Lower leg skin (tissue), 4 donors: ENCODE measurements at places on chromosomes 16 and 17. TPM values are rescaled to one million over a fixed set of nuclear protein-coding genes. Genes with fewer than 3 reads are reported as not detected.
A peak's percentile ranks its signal among the peaks of the same experiment; 100 is the strongest.

DNA sequence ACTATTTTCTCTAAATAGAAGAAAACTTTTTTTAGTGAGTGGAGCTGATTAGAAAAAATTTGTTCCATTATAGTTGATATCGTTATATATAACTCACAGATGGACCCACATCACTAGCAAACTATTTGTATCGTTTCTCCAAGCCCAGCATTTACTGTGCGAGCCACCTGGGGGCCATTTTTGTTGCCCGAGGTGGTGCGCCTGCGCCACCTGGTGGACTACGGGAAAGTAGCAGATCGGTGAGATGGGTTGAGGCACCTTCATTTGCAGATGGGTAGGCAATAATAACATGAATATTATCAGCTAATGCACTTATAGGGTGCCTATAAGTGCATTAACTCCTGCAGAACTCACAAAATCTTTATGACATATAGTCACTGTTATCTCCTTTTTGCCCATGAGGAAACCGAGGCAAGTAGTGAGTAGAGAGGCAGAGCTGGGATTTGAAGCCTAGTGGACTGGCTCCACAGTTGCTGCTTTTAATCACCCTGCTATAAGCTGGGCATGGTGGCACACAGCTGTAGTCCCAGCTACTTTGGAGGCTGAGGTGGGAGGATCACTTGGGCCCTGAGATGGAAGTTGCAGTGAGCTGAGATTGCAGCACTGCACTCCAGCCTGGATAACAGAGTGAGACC lies 23.2 kb upstream of the NTN1 start:
- DNase-seq, result peak; percentile 89

DNA sequence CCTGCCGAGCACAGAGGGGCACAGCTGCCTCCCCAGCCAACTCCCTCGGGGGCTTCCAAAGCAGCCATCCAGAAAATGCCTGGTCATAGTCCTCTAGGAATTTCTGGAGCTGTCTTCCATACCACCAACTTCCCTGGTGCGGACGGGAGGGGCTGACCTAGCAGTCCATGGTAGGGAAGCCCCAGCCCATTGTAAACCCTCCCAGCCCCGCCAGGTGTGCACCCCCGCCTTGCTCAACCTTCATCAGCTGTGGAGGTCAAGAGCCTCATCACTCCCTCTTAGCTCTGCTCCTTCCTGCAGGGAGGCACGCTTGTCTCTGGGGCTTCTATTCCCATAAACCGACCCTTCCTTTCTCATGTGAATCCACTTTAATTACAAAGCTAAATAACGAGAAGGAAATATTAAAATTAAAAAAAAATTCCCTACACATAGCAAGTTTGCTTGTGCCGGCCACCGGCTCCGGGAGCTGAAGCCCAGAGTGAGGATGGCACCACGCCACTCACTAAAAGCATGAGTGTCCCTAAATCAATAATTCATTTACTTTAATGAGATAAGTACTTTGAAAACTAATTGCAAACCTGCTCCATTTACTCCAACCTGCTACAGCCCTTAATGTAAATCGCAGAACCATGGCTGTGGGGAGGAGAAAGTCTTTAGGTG lies 181.4 kb downstream of the ENGASE start:
- DNase-seq, result no peak

GRCh38 chr16:1706386-1707192 lies 594 bp downstream of the MAPK8IP3 start:
- DNase-seq, result peak; percentile 86

GRCh38 chr17:82856361-82856760 lies 16.5 kb upstream of the ZNF750 start:
- no peak for DNase-seq

DNA sequence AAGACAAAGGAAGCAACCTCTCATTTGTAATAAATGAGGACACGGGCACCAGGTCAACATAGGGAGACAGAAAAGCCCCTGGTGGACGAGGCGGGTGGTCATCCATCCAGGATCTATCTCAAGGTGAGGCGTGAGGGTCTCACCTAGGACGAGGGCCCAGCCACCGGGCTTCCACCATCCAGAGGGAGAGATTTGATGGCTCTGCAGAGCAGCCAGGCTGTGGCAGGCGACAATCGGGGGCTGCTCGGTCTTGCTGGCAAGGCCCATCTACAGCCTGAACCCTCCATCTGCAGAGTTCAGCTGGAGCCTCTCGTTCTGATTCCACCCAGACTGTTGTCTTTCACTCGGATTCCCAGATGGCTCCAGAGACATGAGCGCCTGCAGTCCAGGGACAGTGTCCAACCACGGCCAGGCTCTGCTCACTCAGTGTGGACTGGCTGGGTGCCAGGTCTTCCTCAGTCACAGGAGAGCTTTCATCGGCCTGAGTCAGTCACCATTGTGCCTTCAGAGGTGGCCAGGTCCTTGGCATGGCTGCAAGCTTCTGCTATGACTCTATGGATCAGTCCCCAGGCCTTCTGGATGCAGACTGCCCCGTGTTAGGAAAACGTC lies 5.9 kb downstream of the LITAFD start:
- DNase-seq, result no peak

DNA sequence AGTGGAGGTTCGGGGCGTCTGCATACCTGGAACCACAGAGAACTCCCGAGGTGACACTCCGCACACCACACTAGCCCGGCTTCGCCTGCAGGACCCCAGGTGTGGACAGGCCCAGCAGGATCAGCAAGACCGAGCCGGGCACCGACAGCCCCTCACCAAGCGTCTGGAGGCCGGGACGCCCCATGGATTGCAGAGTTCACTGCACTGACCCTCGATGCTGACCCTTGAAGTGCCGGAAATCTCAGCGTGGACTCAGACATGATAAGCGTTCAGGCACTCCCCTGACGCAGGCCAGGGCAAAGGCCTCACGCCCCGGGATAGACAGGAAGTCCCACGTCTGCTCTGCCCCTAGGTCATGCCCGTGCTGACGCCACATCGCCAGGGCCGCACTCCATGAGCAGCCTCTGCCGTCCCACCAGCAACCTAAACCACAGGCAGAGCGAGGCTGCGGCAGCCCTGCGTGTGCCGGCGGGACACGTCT lies 26.0 kb downstream of the ACSF3 start:
- DNase-seq, result no peak

GRCh38 chr16:68978303-68978954 lies 127.0 kb upstream of the HAS3 start:
- no peak for DNase-seq

DNA sequence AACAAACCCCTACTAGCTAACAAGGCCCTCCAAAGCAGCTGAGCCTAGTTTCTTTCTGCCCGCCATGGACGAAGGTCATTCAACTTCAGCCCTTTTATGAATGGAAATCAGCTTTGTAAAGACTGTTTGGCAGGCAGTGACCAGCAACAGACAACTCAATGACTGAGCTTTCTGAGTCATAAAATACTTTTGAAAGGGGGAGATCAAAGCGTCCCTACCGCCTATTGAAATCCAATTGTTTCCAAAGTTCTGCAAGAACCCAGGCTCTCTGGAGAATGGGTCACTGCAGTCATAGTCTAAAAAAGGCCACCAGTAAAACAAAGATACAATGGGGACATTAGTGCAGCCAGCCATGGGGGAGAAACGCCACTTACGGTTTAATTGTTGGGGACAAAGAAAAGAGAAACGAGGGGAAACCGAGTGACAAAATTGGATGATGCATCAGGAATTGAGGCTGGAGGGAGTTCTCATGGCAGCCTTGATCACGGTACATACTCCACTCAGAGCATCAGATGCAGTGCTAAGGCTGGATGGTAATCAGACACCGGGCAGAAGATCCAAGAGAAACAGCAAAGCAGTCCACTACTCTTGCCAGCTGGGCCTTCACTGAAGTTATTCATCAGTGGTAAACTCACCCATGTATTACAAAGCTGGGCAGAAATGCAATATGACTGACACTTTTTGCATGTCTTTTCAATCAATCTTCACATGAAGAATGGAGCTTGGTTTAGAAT lies 9.8 kb downstream of the ADAMTS18 start:
- DNase-seq, result no peak

DNA sequence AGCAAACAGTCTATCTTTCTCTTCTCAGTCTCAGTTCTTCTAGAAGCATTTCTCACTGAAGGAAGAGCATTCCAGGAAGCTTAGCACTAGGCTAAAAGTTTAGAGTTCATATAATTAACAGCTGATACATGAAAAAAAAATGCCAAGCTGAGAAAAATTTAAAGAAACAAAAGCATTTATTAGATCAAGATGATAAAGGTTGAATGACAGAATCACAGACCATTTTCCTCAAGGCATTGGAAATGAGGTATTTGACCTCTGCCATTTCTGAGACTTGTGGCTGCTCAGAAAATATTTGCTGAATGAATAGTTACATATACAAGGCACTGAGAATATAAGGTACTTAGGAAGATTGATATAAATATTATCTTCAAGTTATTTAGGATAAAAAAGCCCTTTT lies 901.6 kb upstream of the GOT2 start:
- DNase-seq, result no peak

DNA sequence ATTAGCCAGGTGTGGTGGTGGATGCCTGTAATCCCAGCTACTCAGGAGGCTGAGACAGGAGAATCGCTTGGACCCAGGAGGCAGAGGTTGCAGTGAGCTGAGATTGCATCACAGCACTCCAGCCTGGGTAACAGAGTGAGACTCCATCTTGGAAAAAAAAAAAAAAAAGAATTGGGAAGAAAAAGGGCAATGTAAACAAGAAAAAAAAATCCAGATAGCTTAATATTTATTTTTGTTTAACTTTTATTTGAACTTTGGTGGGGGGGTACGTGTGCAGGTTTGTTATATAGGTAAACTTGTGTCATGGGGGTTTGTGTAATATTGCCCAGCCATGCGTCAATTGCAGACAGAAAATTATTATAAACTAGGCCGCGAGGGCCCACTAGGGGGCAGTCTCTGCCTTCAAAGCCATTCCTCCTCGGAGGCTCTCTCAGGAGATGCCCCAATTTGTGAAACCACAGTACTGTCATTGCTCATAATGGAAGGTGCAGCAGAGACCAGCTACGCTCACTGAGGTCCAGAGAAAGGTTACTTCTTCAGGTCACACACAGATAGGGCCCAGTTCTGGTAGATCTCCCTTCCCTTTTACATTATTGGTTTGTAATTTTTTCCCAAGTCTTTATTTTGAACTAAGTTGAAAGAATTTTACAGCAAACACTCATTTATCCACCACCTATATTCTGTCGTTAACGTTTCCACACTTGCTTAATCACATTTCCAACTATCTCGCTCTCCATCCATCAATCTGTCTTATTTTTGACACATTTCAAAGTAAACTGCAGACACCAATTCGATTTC lies 206.2 kb downstream of the PRKCB start:
- DNase-seq, result peak; percentile 32

GRCh38 chr16:20740901-20741521 lies 607 bp downstream of the THUMPD1 start:
- peak; percentile 98 for DNase-seq

DNA sequence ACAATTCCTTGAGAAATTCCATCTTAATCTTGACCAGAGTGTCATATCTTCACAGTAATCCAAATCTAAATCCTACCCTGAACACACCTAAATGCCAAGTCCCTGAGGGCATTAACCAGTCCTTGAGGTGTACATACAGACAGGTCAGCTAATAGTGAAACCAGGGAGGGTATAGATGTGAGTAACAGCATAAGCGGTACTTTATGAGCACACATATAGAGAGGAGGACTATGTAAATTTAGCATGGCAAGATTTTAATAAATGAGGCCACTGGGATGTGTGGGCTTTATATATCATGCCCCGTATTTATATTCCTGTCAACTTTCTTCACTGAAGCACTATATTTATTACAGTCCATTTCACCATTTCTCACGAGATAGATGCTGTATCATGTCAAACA lies 80.2 kb downstream of the GP2 start:
- no peak for DNase-seq

GRCh38 chr17:73706428-73706827 lies 62.2 kb upstream of the SDK2 start:
- no peak for DNase-seq

GRCh38 chr17:6059406-6059805 lies 10.8 kb upstream of the WSCD1 start:
- DNase-seq, result no peak

DNA sequence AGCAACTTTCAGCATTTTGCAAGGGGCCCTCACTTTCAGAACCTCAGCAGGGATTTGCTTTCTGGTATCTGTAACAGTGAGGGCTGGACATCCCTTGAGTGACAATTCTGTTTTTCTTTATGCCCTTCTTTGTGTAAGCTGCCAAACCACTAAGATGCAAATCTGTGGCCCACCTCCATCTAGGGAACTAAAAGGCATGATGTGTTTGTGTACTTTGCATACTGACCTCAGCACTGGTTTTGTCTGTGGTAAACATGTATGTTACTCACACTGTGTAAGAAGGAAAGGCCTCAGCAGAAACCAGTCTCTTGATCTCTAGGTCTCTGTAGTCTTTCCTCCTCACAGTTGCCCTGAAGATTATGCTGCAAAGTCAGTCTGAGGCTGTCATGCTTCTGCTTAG lies 396.6 kb upstream of the DYNLRB2 start:
- peak; percentile 20 for DNase-seq

DNA sequence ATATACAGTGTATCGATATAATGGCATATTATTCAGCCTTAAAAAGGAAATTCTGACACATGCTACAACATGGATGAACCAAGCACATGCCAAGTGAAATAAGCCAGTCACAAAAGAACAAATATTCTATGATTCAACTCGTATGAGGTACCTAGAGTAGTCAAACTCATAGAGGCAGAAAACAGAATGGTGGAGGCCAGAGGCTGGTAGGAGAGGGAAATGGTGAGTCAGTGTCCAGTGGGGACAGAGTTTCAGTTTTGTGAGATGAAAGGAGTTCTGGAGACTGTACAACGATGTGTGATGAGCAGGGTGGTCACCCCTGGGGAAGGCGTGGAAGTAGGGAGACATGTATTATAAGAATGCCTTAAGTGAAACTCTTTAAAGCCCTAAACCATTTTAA lies 39.9 kb downstream of the RNF157 start:
- DNase-seq, result no peak

DNA sequence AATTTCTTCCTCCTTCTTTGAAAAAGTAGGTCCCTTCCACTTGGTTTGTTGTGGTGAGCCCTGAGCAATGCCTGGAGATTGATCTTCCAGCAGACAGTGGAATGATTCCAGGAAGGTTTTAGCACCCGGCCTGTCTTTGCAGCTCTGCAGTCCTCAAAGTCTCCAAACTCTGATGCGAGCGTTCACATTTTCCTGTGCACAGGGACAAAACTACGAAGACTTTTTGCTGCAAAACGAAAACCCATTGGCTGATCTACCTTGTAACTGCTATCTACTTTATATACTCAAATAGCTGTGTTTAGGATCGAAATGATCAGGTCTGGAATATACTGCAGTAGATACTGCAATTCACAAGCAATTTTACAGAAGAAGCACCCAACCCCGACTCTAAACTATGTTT lies 21.7 kb downstream of the G6PC1 start:
- no peak for DNase-seq

ADAP2 gene
- total RNA-seq, result 24.1 TPM

ZG16 gene
- not detected for total RNA-seq

TP53TG3C gene
- not detected for total RNA-seq

CCDC144A gene
- 0.52 TPM for total RNA-seq

CA5A gene
- not detected for total RNA-seq

ADAMTS18 gene
- total RNA-seq, result not detected

PYY gene
- total RNA-seq, result not detected

KRT24 gene
- not detected for total RNA-seq

OMG gene
- total RNA-seq, result not detected

GUCY2D gene
- 0.13 TPM for total RNA-seq

LPCAT2 gene
- 16.9 TPM for total RNA-seq

RRN3 gene
- 24.4 TPM for total RNA-seq

C16orf74 gene
- total RNA-seq, result 6.9 TPM

OR1F1 gene
- not detected for total RNA-seq

NECAB2 gene
- not detected for total RNA-seq

TOP3A gene
- total RNA-seq, result 27.9 TPM
